ENCODE measurements at places on chromosomes 4 and X. TPM values are rescaled to one million over a fixed set of nuclear protein-coding genes. Genes with fewer than 3 reads are reported as not detected.

- no peak for DNase-seq
These were observed 14.5 kb downstream of the TBCK start for GRCh38 chr4:106301393-106302061.

GRCh38 chr4:96974295-96974694 is 1134.4 kb downstream of the PDHA2 start:
- no peak for DNase-seq

DNA sequence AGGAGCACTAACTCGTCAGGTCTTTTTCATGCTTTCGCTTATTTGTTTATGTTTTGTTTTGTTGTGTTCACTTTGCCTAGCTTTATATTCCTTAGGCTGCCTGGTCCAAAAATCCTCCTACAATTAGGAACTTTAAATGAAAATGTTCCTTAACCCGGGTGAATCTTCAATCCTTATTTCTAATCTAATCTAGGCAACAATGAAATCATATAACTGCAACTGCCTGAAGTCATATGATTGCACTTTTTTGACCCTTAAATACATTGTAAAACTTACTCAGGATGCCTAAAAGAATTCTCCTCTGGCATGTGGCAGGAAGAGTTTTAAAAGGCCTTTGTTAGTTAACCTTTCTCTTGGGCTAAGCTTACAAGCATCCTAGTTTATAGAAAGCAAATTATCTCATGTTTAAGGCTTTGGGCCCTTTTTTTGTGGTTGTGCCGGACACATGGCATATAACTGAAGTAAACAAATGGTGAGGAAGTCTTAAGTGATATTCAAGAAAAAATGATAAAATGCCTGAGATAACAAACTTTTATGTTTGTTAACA is 279.4 kb downstream of the FAT4 start:
- no peak for DNase-seq

GRCh38 chr4:32645653-32646052 is 1925.5 kb downstream of the PCDH7 start:
- DNase-seq = no peak

DNA sequence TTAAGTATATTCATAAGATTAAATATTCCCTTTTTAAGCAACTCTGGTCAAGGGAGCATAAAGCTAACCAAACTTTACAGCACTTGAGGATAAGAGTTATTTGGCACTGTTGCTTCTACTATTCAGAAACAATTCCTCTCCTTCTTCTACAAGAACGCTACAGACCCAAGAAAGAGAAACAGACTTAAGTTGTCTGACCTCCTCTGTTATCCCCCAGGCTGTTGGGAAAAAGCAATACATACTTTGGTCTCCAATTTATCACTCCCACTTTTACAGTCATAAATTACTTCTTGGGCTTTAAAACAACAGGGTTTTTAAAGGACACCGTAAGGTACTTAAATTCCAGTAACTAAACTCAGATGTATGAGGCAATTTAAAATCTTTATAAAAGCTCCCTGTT is 147.4 kb downstream of the COL25A1 start:
- no peak for DNase-seq

The HSFX3 gene
- 8.7 TPM for total RNA-seq

- no peak for DNase-seq
These were observed 24.0 kb downstream of the GIMD1 start for GRCh38 chr4:106344647-106344970.

- no peak for DNase-seq
These were observed 32.9 kb downstream of the CCNQ start for GRCh38 chrX:153565996-153566580.

DNA sequence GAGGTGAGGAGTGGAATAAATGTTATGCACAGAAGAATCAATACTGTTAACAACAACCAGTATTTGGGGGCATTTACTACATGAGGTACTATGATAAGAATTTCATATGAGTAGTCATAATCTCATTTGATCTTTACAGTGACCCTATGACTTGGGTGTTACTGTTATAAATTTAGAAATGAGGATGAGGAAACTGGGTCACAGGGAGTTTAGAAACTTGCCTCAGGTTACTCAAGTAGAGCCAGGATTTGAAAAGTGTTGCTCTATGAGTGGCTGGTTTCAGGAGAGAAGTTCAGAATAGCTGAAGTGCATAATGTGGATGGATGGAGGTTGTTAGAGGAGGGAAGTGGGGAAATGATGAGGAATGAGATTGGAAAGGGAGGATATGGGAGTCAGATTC is 16.6 kb upstream of the DDIT4L start:
- DNase-seq = no peak

DNA sequence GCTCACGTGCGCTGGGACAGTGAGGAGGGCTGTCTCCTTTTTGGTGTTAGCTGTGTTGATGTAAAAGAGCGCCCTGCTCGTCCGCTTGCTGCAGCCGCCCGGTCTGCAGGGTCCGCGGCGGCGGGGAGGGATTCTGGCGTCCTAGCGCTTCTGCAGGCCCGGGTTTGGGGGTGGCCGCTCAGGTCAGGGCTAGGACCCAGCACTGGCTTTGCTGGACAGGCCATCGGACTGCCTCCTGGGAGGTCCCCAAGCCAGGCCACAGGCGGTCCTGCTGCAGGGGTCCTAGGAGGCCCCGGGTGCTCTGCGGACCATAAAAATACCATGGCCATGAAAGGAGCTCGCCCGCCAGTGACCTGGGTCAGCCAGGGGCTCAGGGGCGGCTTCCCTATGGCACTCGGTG is 308.7 kb downstream of the DCTD start:
- DNase-seq = no peak

The CDX4 gene
- total RNA-seq = 0.25 TPM

GRCh38 chrX:115584696-115585095 is 23.7 kb downstream of the PLS3 start:
- no peak for DNase-seq

- DNase-seq = no peak
These were observed 202.1 kb downstream of the OR13H1 start for GRCh38 chrX:131745942-131746489.

The CDKL2 gene
- total RNA-seq = 11.3 TPM

GRCh38 chrX:149021159-149021558 is 483.9 kb downstream of the IDS start:
- DNase-seq = no peak

DNA sequence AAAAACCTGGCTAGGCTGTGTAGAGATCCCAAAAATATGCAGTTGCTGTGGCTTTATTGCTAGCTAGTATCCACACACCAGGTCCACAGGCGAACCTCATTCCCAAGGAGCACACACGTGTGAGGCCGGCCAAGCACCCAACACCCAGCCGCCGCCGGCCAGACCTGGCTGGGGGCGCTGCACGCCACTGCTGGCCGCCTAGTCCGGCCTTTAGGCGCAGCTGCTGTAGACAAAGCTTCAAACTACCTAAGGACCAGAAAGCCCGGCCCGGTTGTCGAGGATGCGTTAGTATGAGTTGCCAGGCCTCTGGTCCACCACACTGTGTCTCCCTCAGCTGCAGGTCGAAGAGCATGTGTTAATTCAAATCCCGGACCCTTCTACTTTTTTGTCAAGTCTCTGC is 3.1 kb downstream of the POU3F4 start:
- no peak for DNase-seq

The USP46 gene
- 26.4 TPM for total RNA-seq

The WDR17 gene
- 9.3 TPM for total RNA-seq

DNA sequence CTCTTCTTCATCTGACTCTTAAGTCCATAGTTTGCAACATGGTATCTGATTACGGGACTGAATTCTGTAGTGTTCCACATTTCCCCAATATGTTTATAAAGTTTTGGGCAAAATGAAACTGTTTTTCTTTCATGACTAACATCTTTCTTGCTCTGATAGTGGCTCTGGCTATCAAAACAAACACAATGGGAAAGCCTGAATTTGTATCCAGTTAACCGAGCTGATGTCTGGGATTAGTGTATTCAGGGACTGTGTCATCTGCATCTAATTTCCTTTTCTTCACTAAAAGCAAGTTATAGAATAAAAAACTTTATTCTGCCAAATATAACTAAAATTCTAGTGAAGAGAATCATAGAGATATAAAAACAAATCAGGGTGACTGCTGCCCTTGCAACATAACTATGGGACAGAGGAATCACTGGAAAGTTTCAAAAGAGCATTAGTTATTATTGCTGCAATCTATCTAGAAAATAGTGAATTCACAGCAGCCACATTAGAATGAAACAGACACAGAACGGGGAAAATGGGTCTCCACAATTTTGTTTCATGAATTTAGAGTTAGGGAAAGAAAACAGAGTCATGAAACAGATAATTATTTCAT is 61.3 kb downstream of the ANTXR2 start:
- DNase-seq = no peak

DNA sequence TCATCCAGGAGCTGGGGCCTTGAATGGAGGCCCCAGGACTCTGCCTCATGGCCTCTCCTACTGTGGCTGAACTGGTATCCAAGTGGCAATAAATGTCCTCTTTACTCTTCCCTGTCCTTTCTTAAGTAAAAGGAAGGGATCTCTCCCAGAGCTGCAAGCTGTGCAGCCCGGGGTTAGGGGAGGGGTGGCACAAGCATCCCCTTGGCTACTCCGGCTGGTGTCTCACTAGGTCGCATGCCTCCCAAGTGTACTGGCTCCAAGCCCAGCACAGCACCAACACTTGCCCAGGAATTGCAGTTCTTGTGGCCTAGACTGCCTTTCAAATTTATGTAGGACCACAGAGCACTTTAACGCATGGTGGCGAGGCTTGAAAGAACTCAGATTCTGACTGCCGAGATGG is 44.7 kb upstream of the MED14 start:
- DNase-seq = no peak

- DNase-seq = no peak
These were observed 121.0 kb upstream of the DIAPH2 start for GRCh38 chrX:96563646-96564045.

Measured in testis (tissue), 5 donors.